T-helper 17 cell (primary cell): ENCODE measurements at places on chromosomes 4 and X.

DNA sequence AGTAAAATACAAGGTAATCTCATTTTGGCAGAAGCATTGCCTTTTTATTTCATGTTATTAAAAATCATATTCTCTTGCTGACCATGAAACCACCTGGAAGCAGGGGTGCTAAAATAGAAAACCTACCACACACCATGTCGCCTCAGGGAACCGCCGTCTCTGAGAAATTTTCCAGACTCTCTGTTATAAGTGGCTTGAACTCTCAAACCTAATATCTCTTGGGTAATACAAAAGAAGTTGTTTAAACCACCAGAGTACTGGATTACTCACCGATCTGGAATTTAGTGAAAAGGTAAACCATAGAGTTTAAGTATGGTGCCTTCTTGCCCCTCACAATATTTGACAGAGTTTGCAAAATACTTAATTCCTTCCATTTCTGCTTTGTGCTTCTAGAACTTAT is 27.7 kb downstream of the ENPP6 start:
- no peak for DNase-seq

GRCh38 chr4:182307746-182308145 is 64.5 kb downstream of the TENM3 start:
- no peak for DNase-seq

- no peak for DNase-seq
Observed at GRCh38 chrX:150150076-150150779, 211.9 kb upstream of the EOLA2 start.

DNA sequence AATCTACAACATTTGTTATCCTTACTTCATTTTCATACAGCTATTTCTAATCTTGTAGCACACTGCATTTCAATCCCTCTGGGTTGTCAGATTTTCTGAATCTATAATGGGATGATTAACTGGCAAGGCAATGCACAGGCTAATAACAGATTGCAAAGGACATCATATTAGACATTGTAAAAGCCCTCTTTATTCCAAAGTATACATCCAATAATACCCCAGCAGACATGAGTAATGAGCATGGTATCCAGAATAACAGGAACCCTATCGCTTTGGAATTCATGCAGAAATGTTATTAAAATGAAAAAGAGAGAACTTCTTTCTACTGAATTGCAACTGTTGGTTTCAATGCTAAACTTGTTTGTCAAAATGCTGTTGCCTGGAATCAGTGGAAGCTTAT is 122.9 kb downstream of the C4orf33 start:
- DNase-seq = no peak

DNA sequence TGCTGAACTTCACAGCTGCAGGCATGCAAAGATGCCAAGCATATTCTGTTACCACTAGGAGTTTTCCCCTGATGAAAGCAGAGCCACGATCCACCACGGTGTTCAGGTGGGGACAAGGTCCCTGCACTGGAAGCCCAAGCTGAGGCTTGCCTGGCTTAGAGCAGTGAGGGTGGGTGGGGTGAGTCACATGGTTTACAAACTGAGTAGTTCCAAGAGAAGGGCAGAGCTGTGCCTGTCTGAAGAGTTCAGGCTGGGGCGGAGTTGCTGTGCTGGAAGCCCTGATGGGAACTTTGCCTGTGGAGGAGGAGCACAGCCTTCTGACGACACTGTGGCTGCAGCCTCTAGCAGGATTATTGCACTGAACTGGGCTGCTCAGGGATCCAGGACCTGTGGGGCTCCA is 45.5 kb downstream of the FAM9B start:
- no peak for DNase-seq

DNA sequence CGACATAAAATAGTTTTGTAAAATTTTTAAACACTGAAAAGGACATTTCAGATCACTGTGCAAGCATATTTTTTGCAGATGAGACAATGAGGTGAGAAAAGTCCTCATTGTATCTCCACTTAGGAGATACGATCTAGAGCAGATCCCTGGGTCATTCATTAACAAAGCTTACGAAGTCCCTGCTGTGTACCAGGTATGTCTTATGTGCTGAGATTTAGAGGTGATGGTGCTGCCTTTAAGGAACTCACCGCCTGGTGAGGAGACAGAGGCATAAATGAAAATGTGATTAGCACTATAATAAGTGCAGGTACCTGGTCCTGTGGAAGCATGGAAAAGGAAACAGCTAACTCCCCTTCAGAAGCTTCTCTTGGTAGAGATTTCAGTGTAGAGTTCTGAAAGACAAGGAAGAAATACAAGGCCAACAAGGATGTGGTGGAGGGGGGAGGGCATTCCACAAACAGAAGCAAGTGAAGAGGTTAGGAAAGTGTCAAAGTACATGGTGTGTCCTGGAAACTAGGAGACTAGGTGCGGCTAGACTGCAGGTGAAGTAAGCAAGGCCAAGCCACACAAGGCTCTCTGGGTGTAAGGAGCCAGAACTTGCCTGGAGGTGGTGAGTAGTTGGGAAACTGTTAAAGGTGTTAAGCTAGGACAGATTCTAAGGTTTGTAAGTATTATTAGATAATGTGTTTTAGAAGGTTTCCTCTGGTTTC is 1.5 kb upstream of the NDNF start:
- DNase-seq = no peak

GRCh38 chrX:16604337-16604736 is 45.6 kb upstream of the S100G start:
- no peak for DNase-seq

DNA sequence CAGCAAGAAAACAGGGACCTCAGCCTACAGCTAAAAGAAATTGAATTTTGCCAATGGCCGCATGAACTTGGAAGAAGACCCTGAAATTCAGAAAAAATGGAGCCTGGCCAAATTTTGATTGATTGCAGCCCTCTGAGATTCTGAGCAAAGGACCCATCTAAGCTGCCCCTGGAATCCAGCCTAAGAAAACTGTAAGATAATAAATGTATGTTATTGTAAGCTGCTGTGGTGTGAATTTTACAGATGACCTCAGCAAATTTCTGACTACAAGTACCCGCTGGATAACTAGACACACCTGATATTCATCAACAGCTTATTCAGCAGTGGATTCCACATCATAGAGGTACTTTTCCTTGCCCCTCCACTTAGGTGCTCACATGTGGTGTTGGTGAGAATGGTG is 119.5 kb upstream of the EPHA5 start:
- DNase-seq = no peak

GRCh38 chrX:113747274-113747973 is 836.5 kb upstream of the HTR2C start:
- no peak for DNase-seq

DNA sequence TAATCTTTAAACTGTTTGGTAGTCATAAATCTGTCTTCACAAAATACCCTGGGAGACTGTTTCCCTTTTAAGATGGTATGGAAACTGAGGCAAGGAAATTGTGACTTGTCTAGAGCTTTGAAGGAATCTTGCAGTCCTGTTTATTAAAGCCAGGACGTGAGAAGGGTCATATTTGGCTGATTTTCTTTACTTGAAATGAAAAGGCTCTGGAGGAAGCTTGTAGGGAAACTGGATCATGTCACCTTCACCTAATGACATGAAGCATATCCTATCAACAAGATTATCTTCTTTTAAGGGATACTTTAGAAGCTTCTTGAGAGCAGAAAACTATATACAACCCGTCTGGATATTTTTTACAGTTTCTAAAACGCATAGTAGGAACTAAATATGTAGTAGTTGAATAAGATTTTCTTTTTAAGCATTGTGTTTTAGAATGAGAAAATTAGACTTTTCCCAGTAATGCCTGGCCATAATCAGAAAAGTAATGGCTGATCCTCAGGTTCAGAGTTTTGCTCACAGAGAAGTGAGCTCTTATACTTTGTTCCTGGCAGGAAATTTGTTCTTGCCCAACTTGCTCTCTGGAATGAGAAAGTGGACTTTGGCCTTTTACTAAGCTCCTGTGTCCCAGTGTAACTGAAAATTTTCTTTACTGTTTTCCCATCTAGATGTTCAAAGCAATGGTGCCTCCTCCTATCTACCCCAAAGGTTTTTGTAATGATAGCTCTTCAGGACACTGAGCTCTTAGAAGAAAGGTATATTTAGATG is 136.8 kb upstream of the AFF2 start:
- DNase-seq = no peak

DNA sequence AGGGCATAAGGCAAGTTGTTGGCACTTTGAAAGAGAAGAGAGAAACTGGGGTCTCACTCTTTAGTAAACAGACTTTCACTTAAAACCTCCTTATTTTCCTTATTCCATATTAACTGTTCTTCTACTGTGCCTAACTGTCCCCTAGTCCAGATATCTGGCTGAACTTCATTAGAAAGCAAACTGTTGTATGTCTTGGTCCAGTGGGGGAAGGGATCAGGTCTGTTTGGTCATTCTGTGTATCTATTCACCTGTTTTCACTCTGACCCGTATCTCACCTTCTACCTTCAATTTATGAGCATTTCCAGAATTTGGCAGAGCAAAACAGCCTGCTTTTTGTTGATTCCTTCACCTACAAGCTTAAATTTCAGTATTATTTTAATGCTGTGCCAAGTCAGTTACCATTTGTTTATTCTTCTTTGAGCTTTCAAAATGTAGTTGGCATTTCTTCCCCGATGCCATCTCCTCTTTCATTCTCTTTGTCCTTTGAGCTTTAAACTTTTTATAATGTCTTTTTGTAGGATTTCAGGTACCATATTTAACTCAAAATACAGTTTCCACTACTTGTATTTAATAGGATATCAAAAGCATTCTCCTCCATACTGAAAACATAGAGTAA is 188.6 kb upstream of the PPARGC1A start:
- DNase-seq = no peak

DNA sequence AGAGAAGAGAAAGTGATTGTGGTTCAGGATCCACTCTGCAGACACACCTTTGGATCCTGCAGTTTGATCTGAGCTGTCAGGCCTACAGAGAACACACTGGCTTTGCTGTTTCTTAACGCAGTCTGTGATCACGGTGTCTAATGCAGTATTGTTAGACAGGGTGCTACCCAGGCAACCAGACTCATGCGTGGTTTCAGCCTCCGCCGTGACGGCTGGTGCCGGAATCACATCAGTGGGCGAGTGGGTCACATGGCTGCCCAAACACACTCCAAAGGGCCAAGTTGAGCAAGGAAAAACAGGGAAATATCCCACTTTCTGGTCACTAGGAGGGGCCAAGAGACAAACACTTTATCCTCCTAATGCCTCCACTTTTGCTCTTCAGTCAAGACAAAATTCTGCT is 27.5 kb downstream of the CCDC149 start:
- no peak for DNase-seq

DNA sequence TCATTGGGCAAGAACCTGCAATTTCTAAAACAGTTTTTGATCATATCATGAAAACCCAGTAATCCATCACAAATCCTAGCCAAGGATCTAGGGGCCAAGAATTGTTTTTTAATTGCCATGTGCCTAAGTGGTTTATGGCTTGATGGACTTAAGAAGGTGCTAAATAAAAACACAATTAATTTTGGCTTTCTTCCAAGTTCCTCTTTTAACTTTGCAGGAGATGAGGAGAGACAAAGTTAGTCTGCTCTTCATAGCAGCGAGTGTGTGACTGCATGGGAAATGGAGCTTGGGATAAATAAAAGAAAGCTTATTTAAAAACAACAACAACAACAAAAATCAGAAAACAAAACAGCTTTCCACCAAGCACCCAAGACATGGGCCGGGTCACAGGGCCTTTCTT is 41.4 kb downstream of the ARHGEF9 start:
- no peak for DNase-seq

DNA sequence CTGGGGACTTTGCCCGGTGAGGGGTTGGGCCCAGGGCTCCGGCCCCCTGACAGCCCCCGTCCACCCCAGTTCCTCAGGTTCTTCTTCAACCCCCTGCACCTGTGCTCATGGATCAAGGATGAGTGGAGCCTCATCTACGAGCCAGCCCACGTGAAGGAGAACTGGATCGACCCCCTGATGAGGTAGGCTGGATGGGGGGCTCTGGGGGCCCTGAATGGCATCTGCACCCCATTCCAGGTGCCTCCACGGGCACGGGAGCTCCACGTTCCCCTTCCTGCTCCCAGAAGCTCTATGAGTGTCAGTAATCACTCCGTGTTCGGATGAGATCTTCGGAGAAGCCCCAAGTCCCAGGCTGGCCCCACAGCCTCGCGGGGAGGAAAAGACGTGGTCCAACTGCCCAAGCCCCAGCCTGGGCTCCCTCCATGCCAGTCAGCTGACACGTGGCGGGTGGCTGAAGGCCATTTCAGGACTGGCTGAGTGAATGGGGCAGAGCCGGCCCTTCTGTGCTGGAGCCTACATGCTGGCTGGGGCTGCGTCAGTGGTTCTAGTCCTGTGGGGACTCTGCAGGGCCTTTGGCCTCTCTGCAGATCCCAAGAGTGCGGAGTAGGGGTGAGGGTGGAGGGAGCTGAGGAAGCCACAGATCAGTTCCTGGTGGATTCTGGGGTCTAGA is 24.4 kb downstream of the CFAP99 start:
- DNase-seq = no peak

GRCh38 chrX:46961574-46962283 is 49.5 kb downstream of the JADE3 start:
- no peak for DNase-seq

- no peak for DNase-seq
Observed at GRCh38 chr4:22241415-22241814, 274.5 kb downstream of the ADGRA3 start.

DNA sequence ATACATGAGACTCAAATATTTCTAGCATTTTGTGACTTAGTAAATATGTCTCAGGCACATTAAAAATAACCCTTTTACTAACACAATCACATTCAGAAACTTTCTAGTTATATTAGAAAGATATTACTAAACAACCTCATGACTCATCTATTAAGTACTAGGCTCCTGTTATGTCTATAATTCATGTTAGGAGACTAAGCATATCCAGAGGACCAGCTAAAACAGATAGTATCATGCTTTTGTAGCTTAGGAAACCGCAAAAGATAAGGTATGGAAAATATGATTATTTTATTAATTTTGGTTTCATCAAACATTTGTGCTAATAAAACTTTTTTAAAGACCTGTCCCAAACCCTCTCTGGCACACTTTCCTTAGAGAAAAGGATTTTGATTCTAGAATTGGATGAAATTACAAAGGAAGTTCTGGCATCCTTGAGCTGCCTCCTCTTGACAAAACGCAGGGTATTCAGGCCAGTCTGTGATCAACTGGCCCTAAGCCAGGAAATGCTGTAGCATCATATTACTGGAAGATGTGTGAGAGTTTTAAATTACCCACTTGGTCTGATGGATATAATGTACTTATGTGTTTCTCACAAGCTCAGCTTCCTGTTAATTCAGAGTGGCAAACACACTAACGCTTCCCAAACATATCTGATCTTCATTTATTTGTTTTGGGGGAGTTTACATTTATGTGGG is 60.4 kb downstream of the NRK start:
- DNase-seq = no peak

DNA sequence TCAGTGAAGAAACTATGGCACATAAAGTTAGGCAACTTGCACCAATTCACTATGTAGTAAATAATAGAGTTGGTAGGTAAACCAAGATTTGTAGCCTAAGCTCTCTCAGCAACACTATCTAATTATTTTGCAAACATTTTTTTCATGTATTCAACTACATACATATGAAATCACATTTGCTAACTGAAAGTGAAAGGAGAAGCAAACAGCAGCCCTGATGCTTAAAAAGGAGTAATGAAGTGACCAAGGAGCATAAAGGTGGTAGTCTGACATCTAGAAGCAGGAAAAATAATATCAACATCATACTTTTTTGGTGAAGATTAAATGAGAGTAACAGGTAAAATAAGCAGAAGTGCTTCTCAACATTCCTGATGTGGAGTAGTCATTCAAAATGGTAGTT is 603.7 kb downstream of the GRXCR1 start:
- DNase-seq = no peak

- no peak for DNase-seq
Observed at GRCh38 chr4:170723171-170723570, 633.4 kb upstream of the AADAT start.

- no peak for DNase-seq
Observed at GRCh38 chr4:54683616-54684346, 26.0 kb downstream of the KIT start.
